ENCODE measurements at places on chromosomes 3 and 15.

DNA sequence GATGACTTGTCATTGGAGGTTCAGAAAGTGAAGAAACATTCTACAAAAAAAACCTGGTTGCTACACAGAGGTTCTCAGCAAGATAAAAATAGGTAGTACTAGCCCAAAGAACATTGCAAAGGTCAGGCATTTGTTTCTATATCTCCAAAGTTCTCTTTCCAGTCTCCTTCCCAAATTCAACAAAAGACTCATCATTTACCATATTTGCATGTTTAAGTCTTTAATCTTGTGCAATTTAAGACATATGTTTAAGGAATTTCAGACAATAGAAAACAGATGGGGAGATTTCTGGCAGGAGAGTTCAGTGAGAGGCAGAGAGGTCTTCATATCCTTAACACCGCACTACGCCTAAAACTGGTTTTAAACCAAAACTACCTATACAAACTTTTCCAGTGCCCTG lies 173.8 kb upstream of the THBS1 start:
- DNase-seq: no peak
- H3K4me3 ChIP-seq: no peak overlapping the region
- no peaks in the 10 kb centered on the region for H3K36me3 ChIP-seq
- H3K27ac ChIP-seq: no peak overlapping the region
- H3K4me1 ChIP-seq: peaks cover 8% of the 10 kb centered on the region

GRCh38 chr3:182400838-182401237 lies 392.5 kb upstream of the ATP11B start:
- no peaks in the 10 kb centered on the region for H3K27me3 ChIP-seq
- H3K4me3 ChIP-seq: no peak overlapping the region
- no peaks in the 10 kb centered on the region for H3K36me3 ChIP-seq
- no peak overlapping the region for H3K27ac ChIP-seq

DNA sequence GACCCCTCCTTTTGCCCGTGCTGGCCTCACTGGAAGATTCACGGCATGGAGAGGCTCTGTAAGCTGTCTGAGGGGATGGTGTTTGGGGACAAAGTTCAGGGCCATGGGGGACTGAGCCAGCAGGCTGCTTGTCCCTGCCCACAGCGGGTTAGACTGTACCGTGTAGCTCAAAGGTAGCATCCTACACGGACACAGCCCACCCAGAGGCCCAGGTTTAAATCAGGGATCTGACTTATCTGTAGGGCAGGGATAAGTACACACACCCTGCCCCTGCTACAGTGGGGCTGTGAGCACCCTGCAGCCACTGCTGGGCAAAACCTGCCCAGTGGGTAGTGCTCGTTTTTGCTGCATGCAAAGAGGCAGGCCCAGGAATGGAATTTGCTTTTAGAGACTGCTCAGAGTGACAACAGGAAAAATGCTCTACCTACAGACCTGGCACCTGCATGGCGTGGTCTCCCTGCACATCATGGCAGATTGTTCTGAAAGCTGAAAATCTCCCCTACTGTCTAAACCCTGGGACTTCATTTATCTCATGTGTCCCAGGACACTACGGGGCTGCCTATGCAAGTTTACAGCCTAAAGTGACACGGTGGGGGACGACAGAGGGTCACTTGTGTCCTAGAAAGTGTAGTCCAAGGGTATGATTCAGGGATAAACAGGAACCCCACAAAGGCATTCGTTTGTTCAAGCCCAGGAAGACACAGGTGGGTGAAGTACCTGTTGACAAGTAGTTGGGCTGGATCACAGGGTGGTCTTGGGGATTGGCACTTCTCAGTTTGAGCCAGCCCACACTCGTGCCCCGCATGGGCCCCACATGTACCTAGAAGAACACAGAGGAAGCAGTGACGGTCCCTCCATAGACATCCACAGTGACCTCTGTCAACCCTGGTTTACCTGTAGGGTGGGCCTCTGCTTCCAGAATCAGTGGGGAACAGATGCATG lies 27.7 kb downstream of the CHDH start:
- H3K36me3 ChIP-seq: no peaks in the 10 kb centered on the region
- no peak for DNase-seq
- no peaks in the 10 kb centered on the region for H3K27me3 ChIP-seq
- no peak overlapping the region for H3K27ac ChIP-seq
- H3K4me3 ChIP-seq: no peak overlapping the region

- H3K27ac ChIP-seq: no peak overlapping the region
- H3K27me3 ChIP-seq: no peaks in the 10 kb centered on the region
- DNase-seq: no peak
- no peaks in the 10 kb centered on the region for H3K36me3 ChIP-seq
Measured at GRCh38 chr3:186985661-186986364, 55.5 kb downstream of the ST6GAL1 start.

GRCh38 chr15:99566157-99566897 lies 543 bp downstream of the MEF2A start:
- H3K27me3 ChIP-seq: no peaks in the 10 kb centered on the region
- H3K4me1 ChIP-seq: peaks cover 19% of the 10 kb centered on the region
- DNase-seq: peak; percentile 62
- H3K36me3 ChIP-seq: no peaks in the 10 kb centered on the region
- H3K4me3 ChIP-seq: peak overlapping the region; percentile 76

DNA sequence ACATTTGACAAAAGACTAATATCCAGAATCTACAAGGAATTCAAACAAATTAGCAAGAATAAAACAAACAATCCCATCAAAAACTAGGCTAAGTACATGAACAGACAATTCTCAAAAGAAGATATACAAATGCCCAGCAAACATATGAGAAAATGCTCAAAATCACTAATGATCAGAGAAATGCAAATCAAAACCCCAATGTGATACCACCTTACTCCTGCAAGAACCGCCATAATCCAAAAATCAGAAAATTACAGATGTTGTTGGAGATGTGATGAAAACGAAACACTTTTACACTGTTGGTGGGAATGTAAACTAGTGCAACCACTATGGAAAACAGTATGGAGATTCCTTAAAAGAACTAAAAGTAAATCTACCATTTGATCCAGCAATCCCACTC lies 79.4 kb downstream of the SNTN start:
- no peak overlapping the region for H3K4me3 ChIP-seq
- H3K27me3 ChIP-seq: no peaks in the 10 kb centered on the region
- H3K27ac ChIP-seq: no peak overlapping the region
- no peaks in the 10 kb centered on the region for H3K36me3 ChIP-seq
- no peaks in the 10 kb centered on the region for H3K4me1 ChIP-seq

DNA sequence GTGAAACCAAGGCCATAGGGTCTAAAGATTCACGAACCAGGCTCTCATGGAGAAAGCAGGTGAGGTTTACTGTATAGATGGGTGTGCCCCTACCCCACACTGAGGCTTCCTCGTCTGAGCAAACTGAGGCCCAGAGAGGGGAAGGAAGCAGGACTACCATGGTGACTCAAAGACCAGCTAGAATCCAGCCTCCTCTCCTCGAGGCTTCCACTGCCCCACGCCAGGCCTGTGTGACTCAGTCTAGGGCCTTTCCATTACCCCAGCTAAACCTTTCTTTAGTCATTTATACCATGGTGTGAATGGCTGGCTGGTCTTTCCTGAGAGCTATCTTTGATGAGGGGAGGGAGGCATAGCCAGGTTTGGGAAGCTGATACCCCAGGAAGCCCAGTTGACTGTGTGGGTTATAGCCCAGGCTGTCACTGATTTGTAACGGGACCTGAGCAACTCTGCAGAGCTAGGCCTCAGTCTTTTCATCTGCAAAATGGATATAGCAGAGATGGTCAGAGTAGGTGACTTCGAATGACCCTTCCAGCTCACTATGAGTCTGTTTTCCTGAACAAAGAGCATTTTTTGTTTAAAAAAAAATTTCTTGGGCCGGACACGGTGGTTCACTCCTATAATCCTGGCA lies 3.0 kb upstream of the RHO start:
- no peaks in the 10 kb centered on the region for H3K36me3 ChIP-seq
- H3K4me3 ChIP-seq: no peak overlapping the region
- no peak overlapping the region for H3K27ac ChIP-seq
- peaks cover 7% of the 10 kb centered on the region for H3K4me1 ChIP-seq

DNA sequence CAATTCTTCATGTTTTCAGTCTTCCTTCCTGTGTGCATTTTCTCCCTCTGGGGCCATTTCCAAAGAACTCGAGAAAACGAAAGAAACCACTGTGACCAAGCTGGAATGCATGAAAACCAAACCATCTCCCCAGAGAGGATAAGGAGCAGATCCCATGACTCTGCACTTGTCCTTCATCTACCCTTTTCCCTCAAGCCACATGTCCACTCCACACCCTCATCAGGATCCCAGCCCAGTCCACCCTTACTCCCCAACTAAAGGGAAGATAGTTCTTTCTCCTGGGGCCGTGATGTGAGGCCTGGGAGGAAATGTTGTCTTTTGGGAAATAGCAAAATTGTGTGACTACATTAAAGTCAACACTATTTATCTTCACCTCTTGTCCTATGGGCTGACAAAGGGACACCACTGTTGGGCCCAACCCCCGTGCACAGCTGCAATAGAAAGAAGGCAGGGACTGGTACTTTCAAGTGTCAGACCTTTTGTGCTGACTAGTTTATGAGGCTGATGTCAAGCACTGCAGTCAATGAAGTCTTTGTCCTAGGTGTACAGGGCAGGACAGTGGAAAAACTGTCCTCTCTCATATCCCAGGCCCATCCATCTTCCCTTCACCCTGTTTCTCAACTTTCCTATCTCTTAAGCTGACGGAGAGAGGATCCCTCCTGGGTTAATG lies 487.1 kb upstream of the NR2F2 start:
- H3K4me1 ChIP-seq: peaks cover 6% of the 10 kb centered on the region
- H3K27me3 ChIP-seq: no peaks in the 10 kb centered on the region
- H3K27ac ChIP-seq: no peak overlapping the region
- H3K36me3 ChIP-seq: no peaks in the 10 kb centered on the region

DNA sequence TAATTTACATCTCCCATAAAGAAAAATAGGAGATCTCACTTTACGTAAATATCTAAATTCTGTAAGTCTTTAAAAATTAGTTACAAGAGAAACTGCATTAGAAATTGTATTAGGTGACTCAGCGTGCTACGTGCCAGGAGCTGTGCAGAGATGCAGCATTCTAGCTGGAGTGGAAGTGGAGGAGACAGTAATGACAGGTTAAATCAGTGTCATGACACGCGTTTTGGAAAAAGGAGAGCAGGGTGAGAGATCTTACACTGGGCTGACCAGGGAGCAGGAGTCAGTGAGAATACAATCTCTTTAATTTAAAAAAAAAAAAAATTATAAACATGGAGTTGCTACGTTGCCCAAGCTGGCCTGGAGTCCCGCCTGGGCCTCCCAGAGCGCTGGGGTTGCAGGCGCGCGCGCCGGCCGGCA lies 635 bp downstream of the TUBGCP5 start:
- no peaks in the 10 kb centered on the region for H3K27me3 ChIP-seq
- H3K4me3 ChIP-seq: peak overlapping the region; percentile 70
- peak overlapping the region; percentile 83 for H3K27ac ChIP-seq

GRCh38 chr3:119380697-119381096 lies 82.7 kb downstream of the TMEM39A start:
- peak; percentile 28 for DNase-seq
- no peak overlapping the region for H3K27ac ChIP-seq
- no peak overlapping the region for H3K4me3 ChIP-seq
- H3K27me3 ChIP-seq: no peaks in the 10 kb centered on the region
- H3K36me3 ChIP-seq: no peaks in the 10 kb centered on the region

DNA sequence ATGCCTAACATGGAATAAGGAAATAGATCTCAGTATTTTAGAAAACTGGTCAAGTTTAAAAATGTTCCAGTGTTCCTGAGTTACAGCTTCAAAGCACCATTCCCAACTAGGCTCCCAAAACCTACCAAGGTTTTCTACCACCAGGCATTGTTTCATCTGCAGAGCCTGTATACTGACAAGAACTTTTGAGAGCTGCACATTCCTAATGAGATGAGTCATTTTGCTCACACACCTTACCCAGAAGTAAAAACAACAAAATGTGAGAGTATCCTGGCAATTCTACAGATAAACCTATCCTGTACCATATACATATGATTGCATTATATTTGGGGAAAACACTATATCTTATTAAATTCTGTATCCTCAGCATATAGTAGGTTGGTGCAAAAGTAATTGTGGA lies 90.7 kb downstream of the ATP8B4 start:
- peaks cover 4% of the 10 kb centered on the region for H3K4me1 ChIP-seq
- no peak overlapping the region for H3K27ac ChIP-seq
- H3K36me3 ChIP-seq: no peaks in the 10 kb centered on the region
- no peaks in the 10 kb centered on the region for H3K27me3 ChIP-seq

- H3K4me3 ChIP-seq: no peak overlapping the region
- no peak overlapping the region for H3K27ac ChIP-seq
- H3K36me3 ChIP-seq: no peaks in the 10 kb centered on the region
- no peaks in the 10 kb centered on the region for H3K27me3 ChIP-seq
- no peaks in the 10 kb centered on the region for H3K4me1 ChIP-seq
Measured at GRCh38 chr15:77516786-77517185, 96.1 kb downstream of the HMG20A start.

- DNase-seq: no peak
- H3K4me3 ChIP-seq: no peak overlapping the region
- no peak overlapping the region for H3K27ac ChIP-seq
- H3K27me3 ChIP-seq: no peaks in the 10 kb centered on the region
- no peaks in the 10 kb centered on the region for H3K36me3 ChIP-seq
Measured at GRCh38 chr3:149252272-149252671, 30.6 kb upstream of the CP start.

GRCh38 chr3:46892285-46893145 lies 15.0 kb downstream of the PTH1R start:
- no peak overlapping the region for H3K27ac ChIP-seq
- H3K4me3 ChIP-seq: no peak overlapping the region
- peaks cover 26% of the 10 kb centered on the region for H3K4me1 ChIP-seq
- no peaks in the 10 kb centered on the region for H3K27me3 ChIP-seq
- H3K36me3 ChIP-seq: no peaks in the 10 kb centered on the region
- DNase-seq: peak; percentile 83

- H3K36me3 ChIP-seq: no peaks in the 10 kb centered on the region
- H3K27ac ChIP-seq: no peak overlapping the region
- no peak overlapping the region for H3K4me3 ChIP-seq
- no peaks in the 10 kb centered on the region for H3K4me1 ChIP-seq
- no peak for DNase-seq
Measured at GRCh38 chr15:77581896-77582569, 50.7 kb downstream of the LINGO1 start.

- DNase-seq: peak; percentile 17
- H3K36me3 ChIP-seq: no peaks in the 10 kb centered on the region
- H3K27me3 ChIP-seq: peaks cover 11% of the 10 kb centered on the region
- no peak overlapping the region for H3K4me3 ChIP-seq
- no peak overlapping the region for H3K27ac ChIP-seq
Measured at GRCh38 chr15:33699691-33700447, 268.4 kb upstream of the CHRM5 start.

All from hepatocyte (in vitro differentiated cells).